ENCODE measurements at places on chromosomes 7 and 10.
A peak's percentile ranks its signal among the peaks of the same experiment; 100 is the strongest.

DNA sequence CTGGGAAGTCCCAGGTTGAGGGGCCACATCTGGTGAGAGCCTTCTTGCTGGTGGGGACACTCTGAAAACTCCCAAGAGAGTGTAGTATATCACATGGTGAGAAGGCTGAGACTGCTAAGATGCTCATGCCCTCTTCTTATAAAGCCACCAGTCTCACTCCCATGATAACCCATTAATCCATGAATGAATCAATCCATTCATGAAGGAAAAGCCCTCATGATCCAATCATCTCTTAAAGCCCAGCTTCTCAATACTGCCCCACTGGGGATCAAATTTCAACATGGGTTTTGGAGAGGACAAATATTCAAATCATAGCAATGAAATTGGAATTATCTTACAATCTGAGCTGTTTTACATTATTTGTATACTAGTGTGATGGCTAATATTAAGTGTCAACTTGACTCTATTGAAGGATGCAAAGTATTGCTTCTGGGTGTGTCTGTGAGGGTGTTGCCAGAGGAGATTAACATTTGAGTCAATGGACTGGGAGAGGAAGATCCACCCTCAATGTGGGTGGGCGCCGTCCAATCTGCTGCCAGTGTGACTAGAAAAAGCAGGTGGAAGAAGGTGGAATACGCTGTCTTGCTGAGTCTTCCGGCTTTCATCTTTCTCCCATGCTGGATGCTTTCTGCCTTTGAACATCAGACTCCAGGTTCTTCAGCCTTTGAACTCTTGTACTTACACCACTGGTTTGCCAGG lies 14.3 kb upstream of the UBE2D1 start:
- DNase-seq, result no peak

GRCh38 chr7:95793658-95794057 lies 21.3 kb downstream of the DYNC1I1 start:
- no peak for DNase-seq

- no peak for DNase-seq
These were observed 81.3 kb downstream of the PRKCQ start for GRCh38 chr10:6498771-6499170.

DNA sequence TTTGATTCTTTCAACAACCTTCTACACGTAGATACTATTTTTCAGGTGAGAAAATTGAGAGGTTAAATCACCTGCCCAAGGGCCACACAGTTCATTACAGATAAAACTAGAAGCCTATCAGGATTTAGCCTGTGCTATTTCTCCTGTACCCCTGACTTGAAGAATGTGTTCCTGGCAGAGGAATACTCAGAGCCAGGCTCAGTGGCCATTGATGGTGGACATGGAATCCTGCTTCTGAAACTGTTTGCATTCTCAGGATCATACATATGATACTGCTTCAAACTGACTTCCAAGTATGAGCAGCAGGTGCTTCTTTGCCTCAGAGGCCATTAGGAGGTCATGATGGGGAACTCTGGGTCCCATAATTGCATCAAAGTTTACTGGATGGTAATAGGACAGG lies 348.6 kb downstream of the ADRA2A start:
- no peak for DNase-seq

- no peak for DNase-seq
These were observed 106.2 kb upstream of the CELF2 start for GRCh38 chr10:10911471-10911921.

DNA sequence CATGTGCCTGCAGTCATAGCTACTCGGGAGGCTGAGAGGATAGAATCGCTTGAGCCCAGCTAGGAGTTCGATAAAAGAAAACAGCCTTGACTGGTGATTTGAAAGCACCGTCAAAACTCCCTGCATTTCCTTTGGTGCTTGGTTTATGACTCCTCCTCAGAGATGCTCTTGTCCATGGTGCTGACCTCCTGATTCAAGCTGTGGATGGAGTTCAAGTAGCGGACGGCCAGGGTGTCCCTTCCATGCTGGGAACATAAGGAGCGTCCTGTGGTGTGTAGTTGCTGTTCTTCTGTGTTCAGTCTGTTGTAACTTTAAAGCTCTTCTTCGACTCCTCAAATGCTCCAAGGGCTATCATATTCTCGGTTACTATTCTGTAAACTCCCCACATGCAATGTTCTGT lies 382.5 kb upstream of the KIAA1217 start:
- DNase-seq, result no peak

- DNase-seq, result no peak
These were observed 63.2 kb downstream of the DGKB start for GRCh38 chr7:14839307-14839706.

DNA sequence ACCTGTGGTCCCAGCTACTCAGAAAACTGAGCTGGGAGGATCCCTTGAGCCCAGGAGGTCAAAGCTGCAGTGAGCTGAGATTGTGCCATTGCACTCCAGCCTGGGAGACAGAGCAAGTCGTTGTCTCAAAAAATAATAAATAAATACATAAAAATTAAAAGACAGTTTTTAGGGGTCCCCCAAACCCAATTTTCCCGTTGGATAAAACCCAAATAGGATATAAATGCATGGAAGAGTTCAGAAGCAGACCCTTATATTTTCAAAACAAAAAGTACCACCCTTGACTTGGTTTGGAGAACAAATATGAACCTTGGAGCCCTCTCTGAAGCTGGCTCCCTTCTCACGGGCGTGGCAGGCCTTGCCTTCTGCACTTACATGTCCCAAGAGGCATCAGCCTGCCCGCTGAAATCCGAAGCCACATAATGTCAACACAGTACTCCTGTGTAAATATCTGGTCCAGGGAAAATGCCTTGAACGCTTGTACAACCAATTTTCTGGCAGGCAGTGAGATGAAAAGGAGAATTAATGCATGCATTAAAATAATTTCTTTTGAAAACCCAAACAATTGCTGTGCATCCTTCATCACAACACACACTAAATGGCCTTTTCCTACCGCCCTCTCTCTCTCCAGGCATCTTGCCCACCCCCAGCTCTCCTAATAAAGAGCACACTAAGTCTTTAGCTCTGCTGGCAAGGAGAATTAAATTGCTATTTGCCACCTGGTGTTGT lies 46.4 kb upstream of the PARD3 start:
- DNase-seq, result no peak

DNA sequence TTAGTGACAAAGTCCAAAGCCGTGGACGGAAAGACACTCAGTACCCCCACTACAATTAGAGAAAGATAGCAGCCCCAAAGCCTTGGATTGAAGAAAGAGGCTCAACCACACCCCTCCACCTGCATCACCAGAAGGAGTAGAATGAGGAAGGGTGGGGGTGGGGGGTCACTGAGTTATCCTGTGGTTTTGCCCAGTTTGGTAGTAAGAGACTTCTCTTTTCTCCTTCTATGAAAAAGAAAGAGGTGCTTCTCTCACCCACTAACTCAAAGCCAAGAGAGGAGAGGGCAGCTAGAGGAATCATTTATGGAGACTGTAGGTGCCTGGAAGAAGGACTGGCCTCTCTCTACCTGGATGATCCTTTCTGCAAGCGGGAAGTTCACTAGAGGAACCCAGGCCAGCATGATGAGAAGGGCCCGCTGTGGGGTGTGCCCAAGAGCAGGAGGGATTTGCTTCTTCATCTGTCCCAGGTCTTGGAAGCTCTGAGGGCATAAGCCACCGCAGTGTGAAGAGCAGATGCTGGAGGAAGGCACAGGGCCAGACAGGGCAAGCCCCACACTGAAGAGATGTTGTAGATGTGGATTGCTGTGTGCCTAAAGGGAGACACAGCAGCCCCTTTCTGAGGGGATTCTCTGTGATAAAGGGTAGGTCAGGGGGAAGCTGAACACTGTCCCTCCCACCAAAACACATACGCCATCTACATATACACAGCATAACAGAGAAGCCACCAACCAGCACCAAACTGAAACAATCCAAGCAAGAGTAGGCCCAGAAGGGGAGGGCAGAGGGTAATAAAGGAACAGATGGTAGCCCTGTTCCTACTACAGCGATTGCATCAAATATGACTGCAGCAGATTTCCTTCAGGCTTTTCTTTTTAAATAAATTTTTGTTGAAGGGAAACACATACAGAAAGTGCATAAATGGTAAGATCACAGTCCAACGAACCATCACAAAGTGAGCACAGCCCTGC lies 25.8 kb upstream of the LANCL2 start:
- DNase-seq, result no peak

DNA sequence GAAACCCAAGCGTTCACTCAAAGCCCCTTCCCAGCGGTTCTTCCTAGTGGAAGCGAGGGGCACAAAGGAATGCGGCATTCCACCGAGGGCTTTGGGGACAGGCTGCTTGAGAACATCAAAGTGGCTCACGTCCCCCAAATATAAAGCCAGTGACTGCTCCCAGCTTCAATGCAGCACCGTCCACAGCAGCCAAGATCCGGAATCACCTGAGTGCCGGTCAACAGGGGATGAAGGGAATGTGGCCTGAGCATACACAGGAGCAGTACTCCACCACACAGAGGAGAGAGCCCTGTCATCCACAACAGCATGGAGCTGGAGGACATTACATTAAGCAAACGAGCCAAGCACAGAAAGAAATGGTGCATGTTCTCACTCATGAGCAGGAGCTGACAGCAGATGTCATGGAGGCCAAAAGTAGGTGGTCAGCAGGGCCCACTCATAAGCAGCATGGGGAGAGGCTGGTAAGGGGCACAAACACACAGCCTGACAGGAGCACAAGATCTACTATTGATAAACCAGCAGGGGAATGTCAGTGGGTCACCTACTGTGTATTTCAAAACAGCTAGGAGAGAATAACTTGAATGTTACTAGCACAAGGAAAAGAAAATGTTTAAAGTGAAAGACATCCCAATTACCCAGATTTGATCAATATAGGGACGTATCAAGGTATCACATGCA lies 79.5 kb downstream of the DIP2C start:
- DNase-seq, result no peak

DNA sequence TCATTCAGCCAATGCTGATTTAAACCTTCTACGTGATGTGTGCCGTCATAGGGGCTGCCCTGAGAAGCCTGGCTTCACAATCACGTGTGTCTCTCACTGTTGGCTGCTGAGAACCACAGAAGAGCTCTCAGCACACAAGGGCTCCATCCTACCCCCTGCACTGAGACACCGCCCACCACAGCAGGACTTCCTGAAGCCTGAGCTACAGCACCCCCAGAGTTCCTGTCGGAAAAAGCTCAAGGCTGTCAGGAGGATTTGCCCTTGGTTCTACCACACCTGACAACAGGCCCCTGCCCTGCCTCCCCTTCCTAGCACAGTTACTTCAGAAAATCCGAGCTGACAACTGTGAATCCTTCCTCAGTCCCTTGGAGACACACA lies 191.9 kb downstream of the MAD1L1 start:
- no peak for DNase-seq

DNA sequence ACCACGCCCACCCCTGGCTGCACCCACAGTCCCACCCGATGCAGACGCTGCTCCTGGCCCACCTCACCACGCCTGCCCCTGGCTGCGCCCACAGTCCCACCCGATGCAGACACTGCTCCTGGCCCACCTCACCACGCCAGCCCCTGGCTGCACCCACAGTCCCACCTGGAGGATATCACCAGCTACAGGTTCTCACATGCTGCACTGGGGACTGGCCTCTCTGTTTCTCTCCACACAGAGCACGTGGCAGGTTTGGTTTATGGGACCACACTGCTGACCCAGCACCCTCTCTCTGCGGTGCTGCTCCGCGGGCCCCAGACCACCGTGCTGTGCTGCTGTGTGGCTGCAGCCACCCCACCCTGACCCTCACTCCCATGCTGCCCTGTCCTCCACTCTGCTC lies 120.9 kb downstream of the VIPR2 start:
- DNase-seq, result no peak

GRCh38 chr7:157482517-157483087 lies 145.8 kb downstream of the DNAJB6 start:
- no peak for DNase-seq

- DNase-seq, result peak; percentile 7
These were observed 78.3 kb downstream of the ST8SIA6 start for GRCh38 chr10:17375936-17376584.

DNA sequence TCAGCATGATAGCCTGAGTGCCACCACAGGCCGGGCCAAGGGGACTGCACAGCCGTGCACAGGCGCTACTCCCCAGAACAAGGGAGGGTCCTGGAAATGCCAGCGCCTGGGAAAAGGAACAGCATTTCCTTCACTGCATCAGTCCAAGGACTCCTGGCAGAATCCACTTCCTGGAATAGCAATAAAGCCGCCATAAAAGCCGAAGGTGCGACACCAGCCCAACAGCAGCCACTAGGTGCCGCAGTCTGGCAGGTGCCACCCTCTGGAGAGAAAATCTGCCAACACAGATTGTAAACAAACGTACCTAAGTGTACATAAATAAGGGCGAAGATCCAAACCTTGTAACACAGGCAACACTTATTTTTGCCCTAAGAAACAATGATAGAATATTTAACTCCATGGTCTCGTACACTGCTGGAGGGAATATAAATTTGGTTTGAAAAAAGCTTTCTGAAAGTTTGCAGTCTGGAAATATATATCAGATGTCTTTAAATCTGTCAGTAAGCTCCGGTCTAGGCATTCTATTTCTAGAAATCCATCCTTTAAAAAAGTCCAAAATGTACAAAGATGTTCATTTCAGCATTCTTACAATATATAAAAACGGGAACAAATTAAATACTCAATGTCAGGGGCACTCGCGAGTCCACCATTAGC lies 22.2 kb downstream of the VOPP1 start:
- DNase-seq, result no peak

DNA sequence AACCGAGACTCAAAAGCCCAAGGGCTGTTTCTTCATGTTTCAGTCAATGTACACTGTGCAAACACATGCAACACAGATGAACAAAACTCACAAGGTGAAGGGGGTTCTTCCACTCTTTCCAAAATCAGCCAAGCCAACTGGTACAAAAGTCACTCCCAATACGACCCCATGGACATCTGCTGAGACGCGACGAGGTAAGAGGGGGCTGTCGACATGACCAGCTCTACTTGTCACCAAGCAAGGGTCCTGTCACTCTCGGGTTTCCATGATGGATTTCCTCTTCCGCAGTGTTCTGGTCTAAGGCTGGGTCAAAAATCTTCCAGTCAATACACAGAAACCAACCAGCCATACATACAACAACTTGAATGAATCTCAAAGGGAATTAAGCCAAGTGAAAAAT lies 37.8 kb downstream of the CTBP2 start:
- no peak for DNase-seq

DNA sequence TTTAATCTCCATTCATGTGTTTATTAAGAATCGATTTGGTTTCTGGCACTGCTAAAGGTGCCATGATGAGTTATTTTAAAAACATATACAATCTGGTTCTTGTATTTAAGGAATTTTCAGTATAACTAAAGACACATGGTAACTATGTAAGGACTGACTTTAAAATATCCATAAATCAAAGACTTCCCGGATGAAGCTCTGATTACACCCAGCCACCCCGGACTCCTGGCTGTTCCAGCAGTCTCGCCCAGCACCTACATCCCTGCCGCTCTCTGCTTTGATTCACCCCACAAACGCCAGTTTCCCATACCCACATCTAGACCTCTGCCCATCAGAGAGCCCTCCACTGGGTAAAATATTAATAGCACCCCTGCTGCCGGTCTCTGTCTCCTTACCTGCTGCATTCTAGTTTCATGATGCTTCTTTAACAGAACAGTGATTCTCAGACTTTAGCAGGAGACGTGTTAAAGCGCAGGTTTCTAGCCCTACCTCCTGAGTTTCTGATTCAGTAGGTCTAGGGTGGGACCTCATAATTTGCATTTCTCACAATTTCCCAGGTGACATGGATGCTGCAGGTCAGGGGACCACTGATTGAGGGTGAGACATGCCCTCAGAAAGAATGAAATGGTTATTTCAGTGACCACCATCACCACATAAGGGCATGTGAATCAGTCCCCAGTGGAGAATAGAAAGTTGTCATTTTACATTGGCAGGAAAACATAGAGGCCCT lies 185.7 kb downstream of the KIAA1217 start:
- DNase-seq, result no peak
